ENCODE measurements at places on chromosomes 5 and 9.

GRCh38 chr9:134503301-134504105 lies 138.1 kb upstream of the COL5A1 start:
- DNase-seq, result no peak

GRCh38 chr9:33041432-33042188 lies 16.5 kb downstream of the DNAJA1 start:
- DNase-seq, result peak; percentile 3

GRCh38 chr9:70679845-70680244 lies 265.4 kb upstream of the KLF9 start:
- no peak for DNase-seq

GRCh38 chr5:39533749-39534148 lies 109.0 kb upstream of the DAB2 start:
- DNase-seq, result no peak

- no peak for DNase-seq
Measured at GRCh38 chr9:30932226-30932625, 1452.2 kb upstream of the ACO1 start.

- DNase-seq, result no peak
Measured at GRCh38 chr5:119218830-119219782, 136.7 kb upstream of the TNFAIP8 start.

DNA sequence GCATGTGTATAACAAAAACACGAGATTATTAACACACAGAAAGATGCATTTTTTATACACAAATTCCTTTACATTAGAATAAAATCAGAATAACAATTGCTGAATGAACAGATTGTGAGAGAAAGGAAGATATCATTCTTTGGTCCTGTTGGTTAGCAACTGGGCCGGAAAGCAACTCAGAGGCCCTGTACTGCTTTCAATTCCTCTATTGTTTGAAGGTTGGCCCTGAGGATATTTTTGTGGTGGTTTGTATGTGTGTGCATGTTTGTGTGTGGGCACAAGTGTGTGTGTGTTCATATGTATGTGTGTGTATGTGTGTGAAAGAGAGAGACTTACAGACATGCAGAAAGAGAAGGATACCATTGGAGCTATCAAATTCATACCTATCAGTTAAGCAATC lies 356.8 kb upstream of the DMAC1 start:
- no peak for DNase-seq

DNA sequence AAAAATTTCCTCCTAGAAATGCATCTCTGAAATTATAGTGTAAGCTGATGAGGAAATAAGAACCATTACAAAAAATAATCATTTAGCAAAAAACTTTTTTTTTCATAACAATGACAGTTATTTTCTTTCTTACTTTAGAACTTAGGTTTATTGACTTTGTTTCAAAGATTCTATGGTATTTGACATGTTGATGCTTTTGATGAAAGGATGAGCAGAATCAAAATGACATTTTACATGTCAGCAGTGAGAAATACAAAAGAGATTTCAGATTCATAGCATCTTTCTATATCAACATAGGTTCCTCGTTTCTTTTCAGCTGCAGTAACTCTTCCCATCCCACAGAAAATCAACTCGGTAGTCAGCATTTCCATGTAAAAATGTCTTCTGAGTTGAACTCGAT lies 1226.6 kb upstream of the C9orf72 start:
- no peak for DNase-seq

GRCh38 chr9:99876190-99876589 lies 30.3 kb upstream of the STX17 start:
- DNase-seq, result no peak

DNA sequence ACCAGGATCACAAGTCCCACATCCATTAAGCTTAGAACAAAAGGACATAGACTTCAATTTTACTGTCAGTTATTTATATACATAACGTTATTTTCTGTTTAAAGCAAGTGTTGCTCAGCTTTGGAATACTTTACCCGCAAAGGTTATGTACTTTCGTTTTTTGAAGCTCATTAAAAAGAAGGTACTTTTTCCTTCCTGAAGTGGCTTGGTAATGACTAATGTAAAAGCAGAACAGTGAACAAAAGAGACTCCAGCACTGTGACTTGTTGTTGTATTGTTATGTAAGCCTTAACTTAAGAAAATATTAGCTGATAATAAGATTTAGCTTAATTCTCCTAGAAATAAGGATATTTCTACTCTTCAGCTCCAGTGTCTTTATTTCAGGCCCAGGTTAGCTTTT lies 97.3 kb upstream of the SLCO6A1 start:
- DNase-seq, result no peak

DNA sequence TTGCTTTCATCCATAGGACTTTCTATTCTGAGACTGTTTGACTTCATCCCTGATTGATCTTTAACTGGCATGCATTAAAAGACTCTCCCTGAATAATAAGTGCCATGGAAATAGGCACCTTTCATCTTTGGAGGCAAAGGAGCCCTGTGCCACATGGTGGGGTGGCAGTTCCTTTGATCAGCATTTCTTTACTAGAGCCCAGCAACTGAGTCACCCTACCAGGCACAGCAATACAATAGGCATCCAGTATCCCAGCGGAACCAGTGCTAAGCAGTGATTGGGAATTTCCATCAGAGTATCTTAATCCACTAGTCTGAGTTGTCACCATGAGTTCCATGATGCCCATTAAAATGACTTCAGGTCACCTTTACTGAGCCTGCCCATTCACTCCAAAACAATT lies 476.1 kb upstream of the MPDZ start:
- no peak for DNase-seq

DNA sequence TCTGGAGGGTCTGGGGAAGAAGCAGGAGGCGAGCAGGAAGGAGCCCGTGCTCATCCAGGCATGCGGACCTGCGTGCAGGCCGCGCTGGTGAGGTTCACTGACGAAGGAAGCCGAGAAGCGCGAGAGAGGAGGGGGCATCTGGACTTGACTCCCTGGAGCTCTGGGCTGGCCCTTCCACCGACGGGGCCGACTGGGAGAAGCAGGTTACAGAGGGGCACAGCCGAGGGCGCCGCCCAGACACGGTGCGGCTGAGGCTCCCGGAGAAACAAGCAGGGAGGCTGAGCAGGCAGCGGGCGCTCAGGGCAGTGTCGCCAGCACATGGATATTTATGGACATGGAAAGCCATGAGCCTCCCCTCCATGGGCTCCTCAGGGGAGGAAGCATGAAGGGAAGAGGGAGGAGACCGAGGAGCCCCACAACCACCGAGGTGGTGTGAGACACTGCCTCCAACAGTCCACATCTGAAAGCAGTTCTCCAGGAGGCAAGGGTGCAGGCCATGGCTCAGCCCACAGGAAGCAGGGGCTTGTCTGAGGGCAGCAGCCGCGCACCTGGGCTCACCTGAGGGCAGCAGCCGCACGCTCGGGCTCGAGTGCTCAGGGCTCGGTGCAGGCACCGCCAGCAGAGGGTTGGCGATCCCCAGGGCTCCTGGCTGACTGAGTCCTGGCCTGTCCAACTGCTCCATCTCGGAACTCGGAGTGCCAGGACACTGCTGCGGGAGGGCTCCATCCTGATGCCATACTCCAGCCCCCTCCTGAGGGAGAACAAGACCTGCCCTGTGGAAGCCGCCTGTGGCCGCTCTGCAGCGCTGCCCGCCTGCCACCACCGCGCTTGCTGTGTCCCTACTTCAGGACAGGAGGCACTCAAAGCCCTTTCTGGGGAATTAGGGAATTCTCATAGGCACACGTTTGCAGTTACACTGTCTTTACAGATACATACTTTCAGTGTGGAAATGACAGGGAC lies 15.7 kb upstream of the INPP5E start:
- no peak for DNase-seq

DNA sequence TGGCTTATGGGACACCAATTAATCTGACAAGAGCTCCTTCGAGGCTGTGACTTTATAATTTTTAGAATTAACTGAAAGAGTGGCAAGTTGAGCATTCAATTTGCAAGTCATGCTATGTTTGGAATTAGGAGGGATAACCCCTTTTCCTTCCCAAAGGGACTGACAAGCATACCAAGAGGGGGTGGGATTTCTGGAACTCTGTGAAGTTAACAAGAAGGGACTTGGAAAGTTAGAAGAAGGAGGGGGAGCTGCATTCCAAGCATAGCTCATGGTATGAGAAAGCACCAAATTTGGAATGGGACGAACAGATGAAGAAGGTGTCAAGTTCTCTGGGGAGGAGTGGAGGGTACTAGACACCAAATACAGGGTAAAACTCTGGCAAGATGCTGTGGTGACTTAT lies 8.9 kb upstream of the PALM2AKAP2 start:
- no peak for DNase-seq

DNA sequence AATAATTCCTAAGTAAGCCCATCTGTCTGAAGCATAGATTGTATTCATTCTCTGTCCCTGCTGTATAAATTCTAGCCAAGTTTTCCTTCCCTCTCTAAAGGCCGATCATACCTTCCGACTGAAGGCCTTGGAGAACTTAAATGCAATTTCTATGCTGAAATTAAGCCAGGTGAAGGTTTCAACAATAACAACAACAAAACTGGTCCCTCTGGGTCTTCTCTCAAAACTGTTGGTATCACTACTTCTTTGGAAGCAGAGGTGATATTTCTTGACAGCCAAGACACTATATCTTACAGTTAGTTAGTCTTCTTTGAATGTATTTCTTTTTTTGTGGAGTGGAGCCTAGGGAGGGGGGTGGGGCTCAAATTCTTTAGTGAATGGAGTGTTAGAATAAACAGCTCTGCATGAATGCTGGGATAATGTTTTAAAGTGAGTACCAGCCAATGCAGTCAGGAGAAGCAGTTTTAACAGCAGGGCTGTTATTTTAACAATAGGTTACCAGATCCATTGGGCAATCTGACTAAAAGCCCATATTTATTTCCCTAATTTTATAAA lies 508.9 kb downstream of the EBF1 start:
- no peak for DNase-seq

- DNase-seq, result no peak
Measured at GRCh38 chr9:95771556-95772246, 103.8 kb upstream of the ERCC6L2 start.

GRCh38 chr9:89749500-89750116 lies 144.8 kb downstream of the GADD45G start:
- no peak for DNase-seq

DNA sequence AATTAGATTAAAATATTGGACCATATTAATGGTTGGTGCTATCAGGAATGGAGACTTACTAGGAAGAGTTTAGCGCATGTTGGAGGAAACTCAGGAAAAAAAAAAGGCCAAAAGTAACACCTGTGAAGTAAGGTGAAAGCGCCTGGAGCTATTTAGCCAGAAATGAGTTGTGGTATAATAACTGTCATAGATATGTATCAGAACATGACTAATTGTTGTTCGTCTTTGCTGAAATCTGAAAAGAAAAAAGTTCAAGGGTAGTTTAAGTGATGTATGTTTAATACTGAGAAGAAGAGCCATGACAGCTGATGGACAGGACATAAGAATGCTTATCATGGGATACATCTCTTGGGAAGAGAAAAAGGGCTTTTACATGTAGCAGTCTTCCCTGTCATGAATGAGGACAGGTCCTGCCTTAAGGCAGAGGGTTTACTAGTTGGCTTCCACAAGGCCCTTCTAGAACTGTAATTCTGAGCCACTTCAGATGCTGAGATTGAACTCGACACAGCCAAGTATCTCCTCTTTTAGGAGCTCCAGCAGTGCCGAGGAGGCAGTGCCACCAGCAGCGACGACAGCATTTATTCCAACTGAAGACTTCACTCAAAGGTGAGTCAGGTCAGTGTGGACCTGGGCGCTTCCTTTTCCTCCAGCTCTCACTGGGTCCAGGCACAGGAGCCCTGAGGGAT lies 940 bp upstream of the CAMK4 start:
- no peak for DNase-seq

DNA sequence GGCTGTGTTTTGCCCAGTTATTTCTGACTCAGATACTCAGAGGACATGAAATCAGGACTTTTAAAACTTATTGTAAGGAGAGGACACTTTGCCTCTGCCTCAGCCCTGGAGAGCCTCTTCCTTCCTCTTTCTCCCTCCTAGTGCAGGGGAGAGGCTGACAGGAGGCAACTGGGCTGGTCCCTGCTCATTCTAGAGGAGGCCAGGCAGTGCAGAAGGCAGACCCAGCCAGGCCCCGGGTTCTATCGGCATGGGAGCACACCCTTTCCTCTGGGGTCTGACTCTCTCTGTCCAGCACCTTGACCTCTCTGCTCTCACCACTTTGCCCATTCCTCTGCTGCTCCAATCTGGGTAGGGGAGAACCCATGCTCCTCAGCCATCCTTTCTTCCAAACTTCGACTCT lies 16.0 kb upstream of the SMIM32 start:
- DNase-seq, result peak; percentile 72

- DNase-seq, result no peak
Measured at GRCh38 chr5:79617539-79617938, 5.3 kb downstream of the TENT2 start.

- no peak for DNase-seq
Measured at GRCh38 chr5:66634601-66635000, 38.4 kb downstream of the MAST4 start.

DNA sequence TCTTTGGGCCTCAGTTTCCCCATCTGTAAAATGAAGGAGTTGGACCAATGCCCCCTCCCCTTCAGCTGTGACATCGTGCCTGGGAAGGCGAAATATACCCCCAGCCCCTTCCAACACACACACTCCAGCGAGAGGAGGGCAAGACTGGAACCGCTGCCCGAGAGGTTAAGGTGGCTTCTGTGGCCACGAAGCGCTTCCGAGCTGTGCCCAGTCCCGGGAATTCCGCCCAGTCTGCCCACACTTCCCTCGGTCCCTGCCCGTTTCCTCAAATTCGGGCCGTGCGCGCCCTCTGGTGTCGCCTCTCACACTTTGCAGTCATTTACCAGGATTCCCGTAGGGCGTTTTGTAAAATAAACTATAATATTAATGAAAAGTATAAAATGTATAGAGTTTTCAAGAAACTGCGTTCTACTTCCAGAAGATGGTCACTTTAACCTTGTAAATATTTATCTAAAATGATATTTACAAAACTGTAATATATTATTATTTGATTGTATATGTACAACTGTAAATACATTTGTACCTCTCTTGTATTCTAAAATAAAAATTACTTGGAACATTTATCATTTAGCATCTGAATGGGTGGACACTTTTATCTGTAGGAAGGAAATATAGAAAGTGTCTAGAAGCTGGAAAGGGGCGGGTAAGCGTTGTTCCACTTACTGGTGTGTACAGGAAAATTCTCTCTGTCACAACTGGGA lies 11.0 kb upstream of the EXOSC2 start:
- peak; percentile 67 for DNase-seq

DNA sequence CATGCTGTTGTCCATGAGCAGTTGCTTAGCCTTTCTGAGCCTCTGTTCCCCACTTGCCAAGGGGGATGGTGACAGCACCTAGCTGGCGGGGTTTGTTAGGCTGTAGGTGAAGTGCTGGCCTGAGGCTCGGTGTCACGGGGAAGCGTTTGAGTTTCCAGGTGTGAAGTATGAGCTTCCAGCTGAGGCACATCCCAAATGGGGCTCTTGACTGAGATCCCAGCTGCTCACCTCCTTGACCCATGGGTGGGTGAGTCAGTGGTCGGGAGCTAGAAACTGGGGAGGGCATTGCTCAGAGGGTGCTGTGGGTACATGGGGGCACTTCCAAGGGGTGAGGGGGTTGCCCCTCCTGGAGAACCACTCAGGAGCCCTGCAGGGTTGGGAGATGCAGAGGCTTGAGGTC lies 26.4 kb upstream of the RNF130 start:
- DNase-seq, result no peak

- no peak for DNase-seq
Measured at GRCh38 chr5:166431456-166431855, 1860.0 kb upstream of the WWC1 start.
